ENCODE measurements at places on chromosomes 4 and X.

DNA sequence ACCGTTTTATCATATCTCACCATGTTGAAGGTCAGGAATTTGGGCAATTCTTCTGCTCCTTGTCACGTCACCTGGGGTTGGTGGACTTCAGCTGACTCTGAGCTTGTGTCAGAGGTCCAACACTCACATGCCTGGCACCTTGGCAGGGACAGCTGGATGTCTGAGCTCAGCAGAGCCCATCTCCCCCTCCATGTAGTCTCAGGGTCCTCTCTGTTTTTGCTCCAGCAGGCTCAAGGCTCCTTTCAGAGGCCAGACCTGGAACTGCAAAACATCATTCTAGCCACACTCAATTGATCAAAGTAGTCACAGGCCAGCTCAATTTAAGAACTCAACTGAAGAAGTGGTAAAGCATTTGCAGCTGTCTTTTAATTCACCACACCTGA lies 45.4 kb downstream of the EDNRA start:
- no peak for DNase-seq

- no peak for DNase-seq
Measured at GRCh38 chr4:41443340-41444079, 94.4 kb upstream of the LIMCH1 start.

DNA sequence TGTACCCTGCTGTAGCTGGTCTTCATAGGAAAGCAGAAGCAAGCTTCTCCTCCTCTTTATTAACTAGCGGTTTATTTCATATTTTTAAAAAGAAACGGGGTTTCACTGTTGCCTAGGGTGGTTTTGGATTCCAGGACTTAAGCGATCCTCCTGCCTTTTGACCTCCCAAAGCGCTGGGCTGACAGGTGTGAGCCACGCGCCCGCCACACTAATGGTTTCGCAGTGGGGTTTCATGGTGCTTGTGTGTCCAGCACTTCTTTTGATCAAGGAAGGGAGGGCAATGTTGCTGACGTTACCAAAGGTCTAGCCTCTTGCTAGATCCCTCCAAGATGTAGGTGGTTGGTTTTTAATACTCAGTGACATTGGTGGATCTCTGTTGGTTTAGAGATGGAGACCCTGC lies 1.4 kb downstream of the MAEA start:
- DNase-seq, result no peak

DNA sequence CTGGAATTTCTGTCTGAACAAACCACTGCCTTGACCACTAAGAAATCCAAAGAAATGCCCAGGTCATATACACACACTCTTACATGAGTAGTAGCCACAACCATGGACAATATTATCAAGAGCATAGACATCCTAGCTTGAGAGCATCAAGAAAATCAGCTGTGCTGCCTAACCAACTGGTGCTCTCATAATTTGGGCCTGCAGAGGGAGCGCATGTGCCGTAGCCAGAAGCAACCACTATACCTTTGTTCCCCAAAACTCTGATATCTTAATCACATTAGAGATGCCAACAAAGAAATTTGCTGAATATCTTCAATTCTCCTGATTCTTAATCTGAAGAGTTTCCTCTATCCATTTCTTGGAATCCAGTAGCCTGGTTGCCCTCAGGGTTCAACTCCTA lies 163.6 kb downstream of the ZNF674 start:
- DNase-seq, result no peak

GRCh38 chrX:24563291-24564010 lies 83.7 kb downstream of the PCYT1B start:
- no peak for DNase-seq

DNA sequence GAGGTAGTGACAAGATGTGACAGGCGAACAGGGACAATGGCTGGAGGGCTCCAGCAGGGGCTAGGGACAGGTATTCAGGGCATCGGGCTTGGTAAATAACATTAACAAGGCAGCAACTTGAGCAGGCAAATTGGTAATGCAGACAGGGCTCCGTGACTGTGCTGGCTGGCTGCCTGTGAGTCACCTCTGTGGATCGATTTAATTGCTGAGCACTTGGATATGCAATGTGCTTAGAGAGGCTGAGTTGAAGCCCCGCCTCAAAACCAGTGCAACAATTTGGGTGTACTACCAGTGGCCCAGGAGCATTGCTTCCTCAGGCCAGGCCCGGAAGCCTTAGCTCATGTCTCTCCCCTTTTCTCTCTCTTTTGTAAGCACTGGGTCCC lies 19.5 kb downstream of the CNGA2 start:
- no peak for DNase-seq

DNA sequence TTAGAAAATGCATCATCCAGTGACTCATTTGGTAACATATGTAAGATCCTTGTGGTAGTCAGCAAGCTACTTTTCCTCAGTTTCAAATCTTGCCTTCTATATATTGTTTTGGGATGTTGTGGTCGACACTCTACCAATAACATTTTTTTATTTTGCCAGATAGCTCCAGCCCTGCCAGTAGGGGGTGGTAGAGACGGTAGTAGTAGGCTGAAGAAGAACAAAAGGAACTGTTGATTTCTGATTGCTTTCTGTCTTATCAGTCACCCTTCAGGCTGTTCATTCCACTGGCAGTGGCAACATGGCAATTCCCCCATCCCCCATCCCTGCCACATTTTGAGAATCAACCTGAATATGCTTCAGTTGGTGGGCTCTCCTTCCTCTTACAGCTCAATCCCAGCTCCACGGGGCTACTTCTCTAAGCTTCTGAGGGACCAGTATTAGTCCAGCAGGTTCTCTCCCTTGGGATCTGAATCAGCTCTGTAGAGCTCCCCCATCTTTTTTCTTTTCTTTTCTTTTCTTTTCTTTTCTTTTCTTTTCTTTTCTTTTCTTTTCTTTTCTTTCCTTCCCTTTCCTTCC lies 171.5 kb upstream of the VEGFC start:
- no peak for DNase-seq

DNA sequence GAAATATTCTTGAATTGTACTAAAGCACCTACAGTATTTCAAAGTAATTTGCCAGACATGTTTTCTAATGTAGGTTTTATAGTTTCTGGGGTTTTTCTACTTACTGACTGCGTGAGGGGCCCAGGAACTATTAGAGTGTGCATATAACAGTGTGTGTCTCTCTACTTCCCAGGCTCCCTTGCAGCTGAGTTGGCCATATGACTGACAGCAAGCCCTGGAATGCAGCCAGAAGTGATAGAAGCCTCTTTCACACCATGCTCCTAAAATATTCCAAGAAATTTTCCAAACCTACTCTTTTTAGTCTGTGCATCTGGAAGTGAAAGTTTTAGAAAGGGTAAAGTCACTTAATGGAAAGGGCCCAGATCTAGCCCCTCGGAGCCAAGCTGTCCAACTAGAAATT lies 96.7 kb upstream of the SLC7A11 start:
- no peak for DNase-seq

GRCh38 chrX:135168486-135168885 lies 2.7 kb downstream of the CT55 start:
- DNase-seq, result no peak

- DNase-seq, result no peak
Measured at GRCh38 chrX:138921031-138921430, 209.5 kb upstream of the FGF13 start.

DNA sequence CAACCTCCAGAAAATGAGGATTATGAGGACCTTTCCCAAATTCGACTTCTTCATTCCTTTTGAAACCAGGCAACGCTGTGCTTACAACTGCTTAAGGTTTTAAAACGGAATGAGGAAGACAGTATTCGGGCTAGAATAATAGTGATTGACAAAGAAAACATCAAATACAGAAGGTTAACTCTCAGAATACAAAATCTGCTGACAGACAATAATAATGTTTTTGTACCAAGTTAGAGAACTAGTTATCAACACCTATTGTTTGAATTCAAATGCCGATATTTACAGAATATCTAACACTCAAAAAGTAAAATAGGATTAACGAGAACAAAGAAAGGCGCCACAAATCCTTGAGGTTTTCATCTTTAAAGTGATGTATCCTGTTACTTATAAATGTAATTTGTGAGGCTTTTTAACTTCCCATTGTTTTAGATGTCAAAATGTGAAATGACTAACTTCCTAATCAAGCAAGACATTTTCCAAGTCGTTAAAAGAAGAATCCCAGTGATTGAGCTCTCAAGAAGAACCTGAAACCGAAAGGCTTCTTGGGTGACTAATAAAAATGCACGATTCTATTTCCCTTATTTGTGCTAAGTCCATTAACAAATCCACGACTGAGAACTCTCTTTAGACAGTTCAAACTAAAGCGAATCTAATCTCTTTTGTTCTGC lies 118.3 kb downstream of the SORBS2 start:
- DNase-seq, result no peak

DNA sequence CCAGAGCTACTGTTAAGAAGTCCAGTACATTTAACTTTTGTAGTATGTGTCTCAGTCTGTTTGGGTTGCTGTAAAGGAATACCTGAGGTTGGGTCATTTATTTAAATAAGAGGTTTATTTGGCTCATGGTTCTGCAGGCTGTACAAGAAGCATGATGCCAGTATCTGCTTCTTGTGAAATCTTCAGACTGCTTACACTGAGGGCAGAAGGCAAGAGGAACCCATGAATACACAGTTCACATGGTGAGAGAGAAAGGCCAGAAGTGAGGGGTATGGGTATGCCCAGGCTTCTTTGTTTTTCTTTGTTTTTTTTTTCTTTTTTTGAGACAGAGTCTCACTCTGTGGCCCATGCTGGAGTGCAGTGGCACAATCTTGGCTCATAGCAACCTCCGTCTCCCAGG lies 6.0 kb upstream of the CISD2 start:
- DNase-seq, result no peak

- DNase-seq, result no peak
Measured at GRCh38 chrX:150212672-150213480, 150.2 kb upstream of the MAMLD1 start.

- DNase-seq, result no peak
Measured at GRCh38 chrX:93229036-93229435, 444.3 kb downstream of the NAP1L3 start.

GRCh38 chr4:147843162-147843561 lies 111.3 kb downstream of the ARHGAP10 start:
- no peak for DNase-seq

- DNase-seq, result no peak
Measured at GRCh38 chr4:71774136-71774535, 9.7 kb downstream of the GC start.

- no peak for DNase-seq
Measured at GRCh38 chrX:44667771-44668170, 125.1 kb upstream of the FUNDC1 start.

- DNase-seq, result no peak
Measured at GRCh38 chr4:7941111-7941964, 1.7 kb upstream of the AFAP1 start.

DNA sequence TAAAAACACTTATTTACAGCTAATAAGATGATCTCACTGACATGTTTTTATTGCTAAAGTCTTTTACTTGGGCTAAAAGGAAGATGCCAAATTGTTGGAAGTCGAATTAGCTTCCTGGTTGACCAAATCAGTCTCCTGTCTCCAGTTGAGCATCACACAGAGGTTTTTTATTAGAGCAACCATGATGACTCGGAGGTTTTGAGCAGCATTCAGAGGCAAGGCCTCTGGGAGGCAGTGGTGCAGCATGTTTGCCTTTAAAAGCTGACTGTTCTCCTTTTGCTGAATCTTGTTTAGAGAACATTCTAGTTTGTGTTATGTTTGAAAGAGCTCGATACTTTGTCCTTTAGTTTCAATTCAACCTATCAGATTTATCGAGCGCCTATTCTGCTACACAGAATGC lies 2.1 kb downstream of the UCHL1 start:
- no peak for DNase-seq

DNA sequence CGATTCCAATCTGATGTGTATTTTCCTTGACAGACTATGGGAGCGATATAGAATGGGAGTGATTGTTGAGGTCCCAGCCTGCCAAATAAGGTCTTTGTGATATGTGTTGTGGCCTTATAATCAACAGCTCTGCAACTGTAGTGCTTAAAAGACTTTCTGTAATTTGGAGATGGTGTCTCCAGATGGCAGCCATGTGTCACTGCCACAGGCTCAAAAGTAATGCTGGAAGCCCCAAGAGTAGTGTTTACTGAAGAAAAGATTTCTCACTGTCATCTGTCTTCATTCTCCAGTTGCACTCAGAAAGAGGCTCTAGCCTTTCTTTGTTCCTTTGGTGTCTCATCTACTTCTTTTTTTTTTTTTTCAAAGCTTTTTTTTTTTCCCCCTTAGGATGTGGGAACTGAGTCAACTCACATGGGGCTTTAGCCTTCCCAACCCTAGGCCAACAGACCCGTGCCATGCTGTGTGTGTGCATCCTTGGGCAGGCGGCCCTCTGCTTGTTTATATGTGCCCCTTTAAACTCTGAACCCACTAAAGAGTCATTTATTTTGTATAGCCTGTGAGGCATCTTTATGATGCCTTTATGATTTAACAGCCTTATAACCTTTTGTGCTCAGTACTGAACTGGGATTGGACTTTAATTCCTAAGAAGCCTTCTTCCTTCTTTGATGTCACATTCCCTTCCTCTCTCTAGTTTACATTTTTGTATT lies 15.6 kb downstream of the SRPX2 start:
- no peak for DNase-seq

- DNase-seq, result no peak
Measured at GRCh38 chr4:38060829-38061431, 100.7 kb downstream of the PTTG2 start.

GRCh38 chr4:42844422-42845070 lies 48.0 kb upstream of the GRXCR1 start:
- no peak for DNase-seq

DNA sequence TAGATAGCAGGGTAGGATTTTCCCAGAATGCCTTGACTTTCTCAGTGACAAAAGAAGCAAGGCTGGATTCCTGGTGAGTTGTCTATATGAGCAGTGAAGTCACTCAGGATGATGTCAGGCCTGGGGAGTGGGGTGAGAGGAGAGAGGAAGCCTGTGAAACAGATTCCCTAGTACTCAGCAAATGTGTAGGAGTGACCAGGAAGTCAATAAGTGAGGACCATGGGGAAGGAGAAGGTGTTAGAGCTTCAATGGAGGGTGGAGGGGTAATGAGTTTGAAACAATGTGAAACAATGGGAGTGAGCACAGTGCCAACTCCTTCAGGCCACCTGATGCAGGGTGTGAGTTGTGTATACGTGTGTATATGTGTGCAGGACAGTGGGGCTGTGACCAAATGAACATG lies 2.4 kb upstream of the SLC9A6 start:
- no peak for DNase-seq

GRCh38 chr4:84865600-84865999 lies 100.9 kb downstream of the WDFY3 start:
- no peak for DNase-seq

DNA sequence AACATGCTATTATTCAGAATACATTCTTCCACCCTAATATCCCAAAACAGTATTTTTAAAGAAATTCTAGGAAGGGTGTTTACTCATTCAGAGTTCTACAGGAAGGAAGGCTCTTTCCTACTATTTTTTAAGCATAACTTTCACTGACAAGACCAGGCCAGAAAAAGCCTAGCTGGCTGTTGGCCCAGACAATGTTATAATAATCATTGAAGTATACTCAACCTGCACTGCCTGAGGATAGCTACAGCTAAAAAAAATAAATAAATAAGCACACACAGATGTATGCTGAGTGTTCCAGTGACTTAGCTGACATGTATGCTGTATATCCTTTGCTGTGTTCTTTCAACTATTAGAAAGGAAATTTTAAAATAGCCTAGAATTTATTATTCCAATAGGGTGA lies 145.8 kb upstream of the SPRY1 start:
- DNase-seq, result no peak
